ENCODE measurements at places on chromosomes 7 and 10.
A peak's percentile ranks its signal among the peaks of the same experiment; 100 is the strongest.

GRCh38 chr10:26095781-26096180 lies 120.8 kb upstream of the GAD2 start:
- DNase-seq: no peak

DNA sequence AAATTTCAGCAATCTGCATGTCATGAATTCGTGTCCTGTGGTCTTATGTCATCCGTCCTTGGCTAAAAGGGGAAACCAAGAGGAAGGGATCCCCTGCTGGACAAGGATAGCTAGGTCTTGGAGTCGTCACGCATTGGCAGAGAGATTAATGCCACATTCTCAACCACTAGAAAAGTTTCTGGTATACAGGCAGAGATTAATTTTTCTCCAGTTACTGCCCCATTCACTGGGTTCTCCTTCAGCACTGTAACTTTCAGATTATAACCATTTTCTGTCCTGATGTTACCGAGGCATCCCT lies 1060.6 kb upstream of the AUTS2 start:
- DNase-seq: no peak

DNA sequence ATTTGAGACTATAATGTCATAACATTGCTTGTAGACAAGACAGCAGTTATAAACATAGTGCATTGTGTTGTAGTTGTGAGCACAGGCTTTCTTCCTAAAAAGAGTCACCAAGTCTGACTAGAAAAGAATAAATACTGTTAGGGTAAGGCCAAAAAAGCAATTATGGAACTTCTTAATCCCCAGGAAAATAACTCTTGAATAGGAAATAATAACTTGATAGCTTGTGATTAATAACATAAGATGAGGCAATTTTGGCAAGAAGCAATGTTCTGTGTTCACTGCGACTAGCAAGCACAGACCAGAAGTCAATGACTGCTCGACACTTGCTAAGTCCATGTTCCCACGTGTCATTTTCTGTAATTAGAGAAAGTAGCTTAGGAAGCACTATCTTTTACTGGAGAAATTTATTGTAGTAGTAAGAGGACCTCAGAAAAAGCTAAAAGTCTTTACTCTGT lies 97.1 kb downstream of the AGMO start:
- no peak for DNase-seq

DNA sequence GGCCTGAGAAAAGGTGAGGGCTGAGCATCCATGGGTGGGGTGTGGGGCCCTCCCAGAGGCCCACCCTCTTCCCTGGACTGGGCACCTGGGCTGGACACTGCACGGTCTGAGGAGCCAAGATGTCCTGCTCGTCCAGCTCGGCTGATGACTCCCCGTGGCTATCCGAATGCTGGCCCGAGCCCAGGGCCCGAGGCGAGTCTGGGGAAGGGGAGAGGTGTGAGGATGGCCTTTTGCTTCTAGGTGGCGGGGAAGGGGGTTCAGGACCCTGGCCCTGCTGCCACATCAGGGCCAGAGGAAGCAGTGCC lies 7.1 kb downstream of the NACAD start:
- DNase-seq: no peak

DNA sequence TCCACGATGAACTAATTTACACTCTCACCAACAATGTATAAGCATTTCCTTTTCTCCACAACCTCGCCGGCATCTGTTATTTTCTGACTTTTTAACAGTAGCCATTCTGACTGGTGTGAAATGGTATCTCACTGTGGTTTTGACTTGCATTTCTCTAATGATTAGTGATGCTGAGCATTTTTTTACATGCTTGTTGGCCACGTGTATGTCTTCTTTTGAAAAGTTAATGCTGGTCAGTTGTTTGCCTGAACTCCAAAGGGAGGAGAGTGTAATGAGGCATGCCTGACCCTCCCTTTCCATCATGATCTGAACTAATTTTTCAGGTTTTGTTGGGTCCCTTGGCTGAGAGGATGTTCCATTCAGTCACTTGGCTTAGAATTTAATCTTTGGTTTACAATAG lies 50.7 kb upstream of the SVIL start:
- no peak for DNase-seq

- no peak for DNase-seq
Measured at GRCh38 chr10:21314906-21315644, 210.4 kb downstream of the SKIDA1 start.

DNA sequence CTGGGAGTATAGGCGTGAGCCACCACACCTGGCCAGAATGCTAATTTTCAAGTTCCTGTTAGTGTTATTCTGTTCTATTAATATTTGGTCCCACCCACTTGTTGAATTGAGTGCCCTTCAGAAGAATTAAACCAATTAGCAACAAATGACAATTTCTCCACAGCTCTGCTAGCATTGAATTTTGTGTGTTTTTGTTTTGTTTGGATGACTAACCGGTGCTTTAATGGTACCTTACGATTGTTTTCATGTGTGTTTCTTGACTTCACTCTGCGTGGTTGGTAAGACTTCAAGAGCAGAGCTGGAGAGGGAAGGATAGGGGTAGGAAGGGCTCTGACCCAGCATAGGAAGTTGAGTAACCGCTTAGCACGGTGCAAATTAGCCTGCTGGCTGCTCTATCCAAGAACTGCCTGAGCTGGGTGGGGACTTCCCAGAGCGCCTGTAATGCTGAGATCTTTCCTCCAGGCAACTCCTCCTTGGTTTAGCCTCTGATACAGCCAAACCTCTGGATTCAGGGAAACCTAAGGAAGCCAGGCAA lies 4.6 kb downstream of the ARPC1B start:
- DNase-seq: peak; percentile 64

GRCh38 chr7:157771-158625 lies 34.4 kb upstream of the FAM20C start:
- no peak for DNase-seq

- no peak for DNase-seq
Measured at GRCh38 chr10:105714728-105715127, 1073.6 kb downstream of the SORCS3 start.

GRCh38 chr10:112957640-112958092 lies 7.6 kb downstream of the TCF7L2 start:
- no peak for DNase-seq

GRCh38 chr10:6136215-6137201 lies 47.7 kb downstream of the RBM17 start:
- no peak for DNase-seq

DNA sequence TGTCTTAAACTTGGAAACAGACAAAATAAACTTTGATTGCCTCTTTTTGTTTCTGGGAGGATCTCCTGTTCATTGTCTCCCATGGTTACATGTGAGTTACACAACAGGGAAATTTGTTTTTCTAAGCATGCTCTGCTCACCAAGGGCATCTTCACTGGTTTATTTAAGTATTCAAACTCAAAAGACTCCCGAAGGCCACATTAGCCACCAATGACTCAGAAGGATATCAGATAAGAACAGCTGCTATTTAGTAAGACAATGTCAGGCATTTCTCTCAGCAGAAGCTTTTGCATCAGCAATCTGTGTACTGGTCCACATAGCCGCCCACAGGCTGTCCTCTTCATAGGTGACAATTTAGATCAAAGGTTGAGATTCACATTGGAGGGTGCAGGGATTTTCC lies 19.3 kb downstream of the OR6B1 start:
- no peak for DNase-seq

DNA sequence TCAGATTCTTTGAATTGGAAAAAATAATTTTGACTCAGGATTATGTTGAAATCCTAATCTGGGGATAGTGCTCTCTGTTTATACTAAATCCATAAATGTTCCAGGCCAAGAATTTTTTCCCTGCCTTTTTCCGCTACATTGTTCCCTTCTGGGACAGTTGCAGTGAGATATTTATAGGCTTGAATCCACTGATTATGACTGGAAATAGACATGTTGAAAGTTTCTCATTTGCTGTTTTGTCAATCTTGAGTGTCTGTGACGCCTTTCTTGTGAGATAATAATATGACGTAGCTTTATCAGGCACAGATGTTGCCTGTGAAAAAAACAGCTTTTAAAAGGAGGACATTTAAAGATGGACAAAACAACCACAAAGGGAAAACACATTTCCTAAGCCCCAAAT lies 155.9 kb downstream of the ARID5B start:
- no peak for DNase-seq

DNA sequence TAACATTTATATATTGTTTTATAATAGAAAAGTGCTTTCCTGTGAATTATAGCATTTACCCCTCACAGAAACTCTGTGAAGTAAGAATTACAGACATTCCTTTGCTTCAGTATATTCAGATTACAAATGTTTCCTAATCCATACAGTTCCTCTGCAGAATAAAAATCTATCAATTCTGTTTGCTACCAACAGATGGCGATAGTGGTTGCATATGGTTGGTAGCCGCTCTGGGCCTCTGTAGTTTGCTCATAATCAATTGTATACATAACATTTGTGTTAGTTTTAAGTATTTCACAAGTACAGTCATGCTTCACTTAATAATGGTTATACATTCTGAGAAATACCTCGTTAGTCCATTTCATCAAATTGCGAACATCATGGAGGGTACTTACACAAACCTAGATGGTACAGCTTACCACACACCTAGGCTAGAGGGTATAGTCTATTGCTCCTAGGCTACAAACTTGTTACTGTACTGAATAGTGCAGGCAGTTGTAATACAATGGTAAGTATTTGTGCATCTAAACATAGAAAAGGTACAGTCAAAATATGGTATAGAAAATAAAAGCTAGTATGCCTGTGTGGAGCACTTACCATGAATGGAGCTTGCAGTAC lies 94.4 kb upstream of the STEAP4 start:
- DNase-seq: no peak

GRCh38 chr7:128924707-128925588 lies 12.8 kb upstream of the IRF5 start:
- no peak for DNase-seq

GRCh38 chr7:11714205-11714604 lies 117.8 kb downstream of the THSD7A start:
- no peak for DNase-seq

DNA sequence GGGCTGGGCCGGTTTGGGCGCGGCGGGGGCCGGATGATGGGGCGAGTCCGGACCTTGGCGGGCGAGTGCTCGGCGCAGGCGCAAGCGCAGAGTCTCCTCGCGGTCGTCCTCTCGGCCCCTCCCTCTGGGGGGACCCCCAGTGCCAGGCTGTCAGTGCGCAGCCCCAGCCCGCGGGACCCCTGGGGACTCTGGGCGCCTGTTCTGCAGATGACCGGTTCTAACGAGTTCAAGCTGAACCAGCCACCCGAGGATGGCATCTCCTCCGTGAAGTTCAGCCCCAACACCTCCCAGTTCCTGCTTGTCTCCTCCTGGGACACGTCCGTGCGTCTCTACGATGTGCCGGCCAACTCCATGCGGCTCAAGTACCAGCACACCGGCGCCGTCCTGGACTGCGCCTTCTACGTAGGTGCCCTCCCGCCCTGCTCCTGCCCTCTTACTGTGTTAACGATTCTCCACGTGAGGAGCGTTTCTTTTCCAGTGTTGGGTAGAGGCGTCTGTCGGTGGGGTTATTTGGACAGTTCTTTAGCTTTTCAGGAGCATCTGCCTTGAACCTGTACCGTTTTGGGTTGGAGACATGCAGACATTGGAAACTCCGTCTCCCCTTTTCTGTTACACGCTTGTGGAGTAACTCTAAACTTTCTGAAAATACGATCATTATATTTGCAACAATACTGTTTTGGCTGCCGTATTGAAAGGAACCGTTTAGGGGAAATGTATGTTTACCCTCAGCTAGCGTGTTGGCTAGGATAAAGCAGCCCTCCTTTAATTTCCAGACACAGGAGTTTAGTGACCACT lies 706 bp downstream of the BUB3 start:
- no peak for DNase-seq

- DNase-seq: no peak
Measured at GRCh38 chr7:56081626-56082340, 11.0 kb downstream of the PHKG1 start.

DNA sequence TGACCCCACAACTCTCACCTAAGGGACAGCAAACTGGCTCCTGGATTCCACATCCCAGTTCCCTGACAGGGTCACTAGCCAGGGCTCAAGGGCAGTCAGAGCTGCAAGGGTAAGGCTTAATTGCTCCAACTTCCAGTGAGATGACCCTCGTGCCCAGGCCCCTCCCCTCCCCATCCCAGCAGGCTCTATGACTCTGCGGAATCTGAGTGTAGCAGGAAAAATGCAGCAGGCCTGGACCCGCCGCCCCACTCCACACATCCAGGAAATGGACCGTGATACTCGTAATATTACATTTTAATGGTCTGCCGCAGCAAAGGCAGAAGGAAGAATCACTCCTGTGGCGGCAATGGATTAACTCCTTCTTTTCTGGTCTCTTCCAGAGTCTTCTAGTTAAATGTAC lies 91.7 kb upstream of the CHST15 start:
- no peak for DNase-seq

- no peak for DNase-seq
Measured at GRCh38 chr10:49273082-49273465, 25.9 kb upstream of the C10orf71 start.

- DNase-seq: no peak
Measured at GRCh38 chr10:44424957-44425356, 40.1 kb upstream of the CXCL12 start.

DNA sequence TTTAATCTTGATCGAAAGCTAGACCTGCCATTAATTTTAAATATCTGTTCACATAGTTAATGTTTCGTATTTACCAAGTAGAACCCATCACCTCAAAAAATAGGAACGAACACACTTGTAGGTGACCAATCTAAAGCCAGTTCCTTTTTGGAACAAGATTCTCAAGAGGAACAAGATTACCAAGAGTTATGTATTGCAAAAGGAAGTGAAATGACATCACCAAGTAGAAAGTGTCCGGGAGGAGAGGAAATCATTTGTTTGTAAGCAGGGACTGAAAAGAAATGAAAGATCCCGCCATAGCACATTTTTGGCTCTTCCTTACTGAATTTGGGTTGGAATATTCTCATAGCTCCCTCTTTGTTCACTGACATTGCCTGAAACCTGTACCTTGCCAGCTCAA lies 1200.5 kb downstream of the SORCS1 start:
- no peak for DNase-seq

- DNase-seq: no peak
Measured at GRCh38 chr10:53396876-53397275, 624.3 kb upstream of the MBL2 start.

DNA sequence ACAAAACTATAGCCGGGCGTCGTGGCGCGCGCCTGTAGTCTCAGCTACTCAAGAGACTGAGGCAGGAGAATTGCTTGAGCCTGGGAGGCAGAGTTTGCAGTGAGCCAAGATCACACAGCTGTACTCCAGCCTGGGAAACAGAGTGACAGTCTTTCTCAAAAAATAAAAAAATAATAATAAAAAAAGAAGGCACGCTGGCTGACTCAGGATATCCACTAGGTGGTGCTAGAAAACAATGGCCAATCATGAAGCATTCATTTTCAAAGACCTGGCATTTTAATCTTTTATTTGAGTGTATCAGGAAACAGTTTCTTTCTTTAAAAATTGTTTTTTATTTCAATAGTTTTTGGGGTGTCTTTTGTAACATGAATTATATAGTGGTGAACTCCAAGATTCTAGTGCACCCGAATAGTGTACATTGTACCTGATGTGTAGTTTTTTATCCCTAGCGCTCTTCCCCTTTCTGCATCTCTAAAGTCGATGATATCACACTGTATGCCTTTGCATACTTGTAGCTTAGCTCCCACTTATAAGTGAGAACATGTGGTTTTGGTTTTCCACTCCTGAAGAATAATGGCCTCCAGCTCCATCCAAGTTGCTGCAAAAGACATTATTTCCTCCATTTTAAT lies 88.6 kb downstream of the LYZL1 start:
- no peak for DNase-seq

GRCh38 chr10:85608706-85609105 lies 757.9 kb downstream of the GRID1 start:
- no peak for DNase-seq
